ENCODE measurements at places on chromosomes 1 and 21.

DNA sequence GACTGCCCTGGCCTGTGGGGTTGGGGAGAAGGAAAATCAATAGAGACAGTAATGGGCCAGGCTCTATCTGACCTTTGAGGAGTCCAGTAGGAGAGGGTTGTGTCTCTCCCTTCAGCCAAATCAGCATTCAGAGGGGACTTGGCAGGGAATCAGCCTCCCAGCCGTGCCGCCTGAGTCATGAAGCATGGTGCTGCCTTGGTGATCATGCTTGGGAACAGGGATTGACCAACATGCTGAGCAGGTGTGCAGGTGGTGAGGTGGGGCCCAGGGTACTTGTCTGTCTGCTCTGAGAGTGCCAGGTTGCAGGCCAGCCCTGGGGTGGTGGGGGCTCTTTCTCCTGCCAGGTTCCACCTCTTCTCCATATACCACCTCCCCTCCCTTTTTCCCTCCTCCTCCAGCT lies 58.9 kb upstream of the TLR5 start:
- DNase-seq, result no peak

DNA sequence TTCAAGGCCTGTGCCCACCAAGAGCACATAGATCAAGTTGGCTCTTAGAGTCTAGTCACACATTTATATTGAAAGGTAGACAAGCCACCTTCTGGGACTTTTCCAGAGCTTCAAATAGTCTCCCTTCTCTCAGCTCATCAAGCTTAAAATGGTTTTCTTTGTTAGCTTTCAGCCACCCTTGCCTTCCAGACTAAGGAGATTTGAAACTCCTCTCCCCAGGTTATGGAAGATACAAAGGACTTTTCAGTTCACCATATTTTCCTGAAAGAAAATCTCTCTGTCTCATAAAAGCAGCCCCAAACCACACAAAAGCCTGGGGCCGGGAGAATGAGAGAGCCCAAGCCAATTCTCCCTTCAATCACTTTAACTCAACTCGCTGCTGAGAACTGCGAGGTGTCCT lies 134.1 kb downstream of the ZC3H11B start:
- no peak for DNase-seq

DNA sequence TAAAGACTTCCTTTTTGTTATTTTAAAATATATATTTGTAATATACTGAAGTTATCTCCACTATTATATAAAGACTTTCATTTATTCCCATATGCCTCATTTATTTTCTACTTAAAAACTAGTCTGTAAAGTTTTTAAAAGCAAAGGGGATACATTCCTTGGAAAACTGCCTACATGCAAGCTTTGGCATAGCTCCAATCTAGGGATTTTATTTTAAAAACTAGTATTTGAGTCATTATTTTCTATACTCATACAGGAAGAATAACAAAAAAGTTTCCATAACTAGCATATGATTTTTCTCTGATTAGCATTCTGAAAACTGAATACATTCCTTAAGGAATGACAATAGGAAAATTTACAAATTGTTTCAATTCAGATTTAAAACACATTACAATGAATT lies 88.9 kb downstream of the COL24A1 start:
- DNase-seq, result peak; percentile 12

- DNase-seq, result peak; percentile 46
Measured at GRCh38 chr1:241323514-241324195, 33.4 kb downstream of the RGS7 start.

GRCh38 chr1:173175514-173176145 lies 31.5 kb downstream of the TNFSF4 start:
- peak; percentile 58 for DNase-seq

- DNase-seq, result no peak
Measured at GRCh38 chr1:14901371-14901954, 252.1 kb upstream of the TMEM51 start.

DNA sequence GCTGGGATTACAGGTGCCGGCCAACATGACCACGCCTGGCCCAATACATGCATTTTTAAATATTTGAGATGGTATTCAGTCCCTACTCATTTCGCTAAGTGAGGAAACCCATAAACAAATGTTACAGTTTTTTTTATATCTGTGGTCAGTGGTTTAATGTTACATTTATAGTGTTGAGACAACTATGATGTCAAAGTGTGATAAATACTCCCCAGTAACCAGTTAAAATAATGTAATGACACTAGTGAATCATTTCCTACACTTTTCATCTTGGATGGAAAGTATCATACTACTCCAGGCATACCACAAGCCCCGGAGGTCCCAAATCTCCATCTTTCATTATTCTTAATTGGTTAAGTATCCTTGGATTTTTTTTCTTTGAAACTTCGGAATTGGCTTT lies 87.5 kb upstream of the KIF26B start:
- no peak for DNase-seq

- DNase-seq, result peak; percentile 61
Measured at GRCh38 chr1:234727018-234727940, 117.3 kb upstream of the IRF2BP2 start.

DNA sequence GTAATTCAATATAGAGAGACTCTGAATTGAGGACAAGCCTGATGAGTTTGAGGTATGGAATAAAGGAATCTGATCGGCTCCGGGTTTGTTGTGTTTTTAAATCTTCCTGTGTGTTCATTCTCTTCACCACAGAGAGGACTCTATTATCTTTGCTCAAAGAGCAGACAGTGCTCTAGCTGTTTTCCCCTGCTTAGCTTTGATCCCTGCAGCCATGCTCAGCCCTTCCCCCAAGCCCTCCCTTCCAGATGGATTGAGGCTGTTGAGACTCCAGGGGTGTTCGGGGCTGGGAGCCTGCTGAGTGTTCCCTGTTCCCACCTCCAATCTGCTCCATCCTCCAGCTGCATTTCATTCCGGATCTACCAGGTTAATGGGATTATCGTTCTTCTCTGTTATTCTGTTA lies 74.2 kb upstream of the CXADR start:
- no peak for DNase-seq

DNA sequence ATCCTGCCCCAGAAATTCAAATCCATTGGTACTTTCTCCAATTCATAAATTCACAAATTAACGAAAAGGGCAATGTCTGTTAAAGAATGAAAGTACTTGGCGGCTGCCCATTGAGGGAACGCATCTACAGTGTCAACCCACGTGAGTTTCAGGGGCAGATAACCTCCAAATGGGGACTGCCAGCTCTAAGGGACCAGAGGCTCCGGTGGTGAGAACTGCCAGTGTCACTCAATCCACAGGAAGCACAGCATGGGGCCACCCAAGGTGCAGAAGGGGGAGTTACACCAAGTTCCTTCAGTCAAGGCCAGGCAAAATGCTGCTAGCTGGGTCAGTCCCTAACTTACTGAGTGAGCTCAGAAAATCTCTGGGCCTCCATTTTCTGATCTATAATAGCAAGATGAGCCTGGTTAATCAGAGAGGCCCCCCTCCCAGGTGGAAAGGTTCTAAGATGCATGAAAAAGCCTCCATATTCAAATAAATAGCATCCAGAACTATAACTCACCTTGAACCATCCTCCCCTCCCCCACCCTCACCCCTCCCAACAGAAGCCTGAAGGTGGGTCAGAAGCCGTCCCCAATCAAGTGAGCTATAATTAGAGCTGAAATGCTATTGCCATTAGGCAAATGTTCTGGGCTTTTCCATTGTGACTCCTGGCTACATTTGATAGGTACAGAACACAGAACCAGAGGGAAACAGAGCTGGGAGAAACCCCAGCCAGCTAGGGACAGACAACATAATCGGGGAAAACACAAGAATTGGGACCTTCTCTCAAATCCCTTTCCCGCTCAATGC lies 41.7 kb downstream of the LRP8 start:
- no peak for DNase-seq

DNA sequence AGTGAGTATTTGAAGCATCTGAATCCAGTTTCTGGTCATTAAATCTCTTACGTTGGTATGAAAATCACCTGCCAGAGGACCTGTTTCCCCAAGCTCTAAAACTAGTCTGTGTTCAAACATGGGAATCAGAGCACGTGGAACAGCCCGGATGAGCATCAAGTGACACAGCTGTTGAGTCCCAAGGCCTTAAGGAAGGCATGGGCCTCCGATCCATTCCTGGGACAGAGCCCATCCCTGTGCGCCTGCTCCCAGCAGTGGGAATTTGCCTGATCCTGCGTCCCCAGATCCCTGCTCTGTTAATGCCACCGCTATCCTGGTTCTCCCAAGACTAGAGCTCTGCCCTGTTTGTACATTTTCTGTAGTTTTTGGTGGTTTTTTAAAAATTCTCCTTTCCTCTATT lies 68.4 kb upstream of the FBXO28 start:
- DNase-seq, result no peak

GRCh38 chr1:101410048-101410878 lies 173.4 kb downstream of the S1PR1 start:
- DNase-seq, result peak; percentile 16

DNA sequence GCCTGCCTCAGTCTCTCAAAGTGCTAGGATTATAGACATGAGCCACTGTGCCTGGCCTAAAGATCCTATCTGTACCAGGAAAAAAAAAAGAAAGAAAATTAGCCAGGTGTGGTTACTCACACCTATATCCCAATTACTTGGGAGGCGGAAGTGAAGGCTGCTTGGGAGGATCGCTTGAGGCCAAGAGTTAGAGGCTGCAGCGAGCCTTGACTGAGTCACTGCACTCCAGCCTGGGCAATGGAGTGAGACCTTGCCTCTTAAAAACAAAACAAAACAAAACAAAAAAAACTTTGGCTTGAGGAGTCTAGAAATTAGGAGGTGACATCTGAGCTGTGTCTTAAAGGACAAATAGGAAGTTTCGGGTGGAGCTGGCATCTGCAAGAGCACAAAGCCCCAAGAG lies 38.7 kb upstream of the KIF26B start:
- DNase-seq, result no peak

DNA sequence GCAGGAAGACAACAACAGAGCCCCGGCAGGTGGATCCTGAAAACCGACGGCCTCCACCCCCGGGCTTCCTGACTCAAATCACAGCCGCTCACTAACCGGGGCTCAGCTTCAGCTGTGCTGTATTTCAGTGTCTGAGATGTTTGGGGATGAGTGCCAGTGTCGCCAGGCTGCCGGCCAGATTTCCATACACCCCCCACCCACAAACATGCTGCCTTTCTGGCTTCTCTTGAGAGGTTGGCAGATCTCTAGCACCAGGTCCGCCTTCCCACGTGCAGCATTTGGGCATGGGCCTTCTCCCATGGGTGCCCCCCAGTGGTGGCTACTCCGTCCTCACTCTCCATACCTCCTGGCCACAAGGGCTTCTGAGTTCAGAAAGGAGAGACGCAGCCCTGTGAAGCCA lies 34.8 kb downstream of the KCNAB2 start:
- DNase-seq, result peak; percentile 30

DNA sequence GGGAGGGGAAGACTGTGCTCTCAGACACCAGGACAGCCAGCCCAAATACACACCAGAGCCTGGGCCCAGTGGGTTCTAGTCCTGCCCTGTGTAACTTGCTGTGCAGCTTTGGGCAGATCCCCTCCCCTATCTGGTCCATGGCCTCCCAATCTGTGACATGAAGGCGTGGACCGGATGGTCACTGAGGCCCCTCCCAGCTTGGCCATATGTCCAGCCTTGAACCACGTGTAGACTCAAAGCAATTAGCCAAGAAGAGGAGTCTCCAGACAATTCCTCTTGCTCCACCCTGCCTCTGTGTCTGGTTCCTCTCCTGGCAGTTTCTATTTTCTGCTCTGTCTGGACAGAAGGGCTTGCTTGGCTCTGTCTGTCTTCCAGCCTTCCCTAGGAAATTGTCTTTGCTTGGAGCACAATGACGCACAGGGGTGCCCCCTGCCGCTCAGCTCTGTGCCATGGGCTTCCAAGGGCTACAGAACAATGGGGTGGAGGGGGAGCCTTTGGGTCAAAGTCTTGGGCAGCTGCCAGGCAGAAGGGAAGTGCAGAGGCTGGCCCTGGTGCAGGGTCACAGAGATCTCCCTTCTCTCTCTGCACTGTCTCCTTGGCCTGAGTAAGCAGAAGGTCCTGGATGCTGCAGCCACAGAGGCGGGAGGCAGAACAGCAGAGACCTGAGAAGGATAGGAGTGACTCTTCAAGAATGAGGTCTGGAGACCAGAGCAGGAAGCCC lies 66.1 kb downstream of the TENT5C start:
- DNase-seq, result peak; percentile 24

DNA sequence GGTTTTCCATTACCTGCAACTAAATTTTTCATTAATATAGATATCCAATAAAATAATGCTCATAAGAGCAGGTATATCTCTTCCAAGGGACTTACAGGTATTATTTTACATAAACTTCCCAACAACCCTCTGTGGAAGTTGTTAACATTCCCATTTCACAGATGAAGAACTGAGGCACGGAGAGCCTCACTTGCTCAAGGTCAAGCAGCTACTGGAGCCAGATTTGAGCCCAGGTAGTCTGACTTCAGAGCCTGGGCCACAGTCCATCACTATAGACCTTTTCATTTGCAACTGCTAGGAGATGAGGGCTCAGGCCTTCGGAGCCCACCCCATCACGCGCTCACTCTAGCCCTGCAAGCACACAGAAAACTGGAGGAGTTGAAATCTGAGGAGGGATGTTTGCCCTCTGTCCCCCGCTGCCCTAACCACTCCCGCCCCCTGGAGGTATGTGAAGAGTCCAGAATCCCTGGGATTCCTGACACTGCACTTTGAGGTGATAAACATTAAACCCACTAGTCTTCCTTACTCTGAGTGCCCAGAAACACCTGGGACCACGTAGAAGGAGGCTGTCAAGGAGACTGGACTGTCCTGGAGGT lies 11.7 kb upstream of the ALPL start:
- no peak for DNase-seq

- peak; percentile 23 for DNase-seq
Measured at GRCh38 chr1:55245781-55246180, 30.6 kb upstream of the USP24 start.

GRCh38 chr1:9852004-9852403 lies 28.2 kb upstream of the CLSTN1 start:
- DNase-seq, result no peak

GRCh38 chr1:203673550-203674411 lies 47.1 kb downstream of the ATP2B4 start:
- DNase-seq, result peak; percentile 58

DNA sequence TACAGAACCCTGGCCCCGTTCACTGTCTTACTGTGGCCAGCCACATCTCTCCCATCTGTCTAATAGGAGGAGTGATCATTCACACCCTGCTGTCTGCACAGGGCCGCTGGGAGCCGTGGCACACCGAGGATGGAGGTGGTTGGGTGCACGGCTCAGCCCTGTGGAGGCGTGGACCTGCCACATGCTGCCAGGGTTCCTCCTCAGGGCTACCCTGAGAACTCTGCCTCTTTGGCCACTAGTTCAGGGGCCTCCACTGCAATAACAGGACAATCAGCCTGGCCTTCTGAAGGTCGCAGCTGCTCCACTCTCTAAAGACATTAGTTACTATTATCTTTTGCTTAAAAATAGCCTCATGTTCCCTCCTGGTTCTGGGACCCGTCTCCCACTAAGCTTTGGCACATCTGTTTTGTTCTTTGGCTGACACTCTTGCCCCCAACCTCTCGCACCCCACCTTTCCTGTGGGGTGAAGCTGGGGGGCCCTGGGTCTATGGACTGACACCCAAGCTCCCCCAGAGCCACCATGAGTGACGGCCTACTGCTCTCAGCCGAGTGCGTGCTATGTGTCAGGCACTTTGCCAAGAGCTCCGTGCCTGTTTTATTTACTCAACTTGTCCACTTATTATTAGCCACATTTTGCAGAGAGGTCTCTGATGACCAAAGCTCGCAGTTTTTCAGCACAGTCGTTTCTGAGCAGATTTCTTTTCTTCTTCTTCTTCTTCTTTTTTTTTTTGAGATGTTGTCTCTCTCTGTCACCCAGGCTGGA lies 66.3 kb downstream of the ARHGEF10L start:
- peak; percentile 73 for DNase-seq

Data from lung (tissue), 17 donors.